ENCODE measurements at places on chromosomes 2 and 18.

DNA sequence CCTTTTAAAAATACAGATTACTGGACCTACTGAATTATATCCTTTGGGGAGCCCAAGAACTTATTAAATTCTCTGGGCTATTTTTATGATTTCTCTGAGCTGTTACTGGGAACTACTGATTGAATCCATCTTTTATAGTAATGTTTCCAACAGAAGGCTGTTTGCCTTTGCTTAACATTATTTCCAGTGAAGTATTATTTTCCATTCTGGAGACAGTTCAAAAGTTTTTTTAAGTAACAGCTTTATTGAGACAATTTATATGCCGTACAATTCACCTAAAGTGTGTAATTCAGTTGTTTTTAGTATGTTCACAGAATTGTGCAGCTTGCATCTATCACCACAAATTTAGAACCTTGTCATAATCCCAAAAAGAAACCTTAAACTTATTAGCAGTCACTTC is 100.6 kb downstream of the BABAM2 start:
- DNase-seq, result no peak

DNA sequence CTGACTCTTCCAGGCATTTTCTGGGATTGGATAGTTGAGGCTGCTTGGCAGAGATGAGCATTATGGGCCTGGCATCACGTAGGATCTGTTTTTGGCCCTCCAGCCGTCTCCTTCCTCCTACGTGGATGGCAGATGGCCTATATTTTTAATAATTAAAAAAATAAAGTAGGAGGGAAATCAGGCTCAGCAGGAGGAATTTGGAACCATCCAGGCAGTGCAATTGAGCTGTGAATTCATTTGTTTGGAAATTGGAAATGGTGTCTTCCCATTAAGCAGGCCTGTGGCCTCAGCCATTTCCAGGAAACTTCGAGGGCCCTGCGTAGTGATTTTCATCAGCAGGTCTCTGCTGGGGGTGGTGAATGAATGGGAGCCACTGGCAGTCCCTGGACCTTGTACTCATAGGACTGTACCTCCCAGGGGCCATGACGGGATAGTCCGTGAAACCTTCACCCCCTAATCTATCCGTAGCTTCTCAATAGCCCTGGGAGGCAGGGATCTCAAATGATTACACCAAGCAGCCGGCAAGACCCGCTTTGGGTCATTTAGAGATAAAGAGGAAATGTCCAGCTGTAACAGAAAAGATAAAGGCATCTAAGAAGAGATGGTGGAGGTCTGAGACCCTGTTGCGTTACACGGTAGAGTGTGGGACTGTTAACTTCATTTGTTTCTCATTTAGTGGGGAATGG is 73.1 kb upstream of the TNP1 start:
- no peak for DNase-seq

GRCh38 chr2:123153041-123153440 is 872.0 kb upstream of the CNTNAP5 start:
- DNase-seq, result no peak

GRCh38 chr2:20519309-20519708 is 72.4 kb downstream of the RHOB start:
- no peak for DNase-seq

- no peak for DNase-seq
Measured at GRCh38 chr2:168343586-168343985, 96.2 kb upstream of the STK39 start.

DNA sequence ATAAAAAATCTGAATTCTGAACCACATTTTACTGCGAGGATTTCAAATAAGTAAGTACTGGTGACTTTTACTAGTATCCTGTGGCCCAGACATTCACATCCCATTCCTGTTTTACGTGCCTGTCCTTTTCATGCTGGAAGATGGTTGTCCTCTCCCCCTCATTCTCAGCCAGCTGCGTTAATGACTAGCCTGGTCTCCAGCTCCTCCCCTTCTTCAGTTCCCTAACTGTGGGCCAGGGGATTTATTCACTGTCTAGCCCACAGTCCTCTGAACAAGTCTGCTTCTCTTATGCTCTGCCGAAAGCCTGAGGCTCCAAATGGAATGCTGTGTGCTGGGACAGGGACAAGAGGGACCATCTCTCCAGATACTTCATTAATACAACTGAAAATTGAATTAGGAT is 373.9 kb downstream of the PTPRM start:
- DNase-seq, result no peak

- peak; percentile 54 for DNase-seq
Measured at GRCh38 chr2:26609205-26609631, 31.9 kb downstream of the CIB4 start.

- DNase-seq, result no peak
Measured at GRCh38 chr2:182230561-182230960, 196.3 kb downstream of the PDE1A start.

DNA sequence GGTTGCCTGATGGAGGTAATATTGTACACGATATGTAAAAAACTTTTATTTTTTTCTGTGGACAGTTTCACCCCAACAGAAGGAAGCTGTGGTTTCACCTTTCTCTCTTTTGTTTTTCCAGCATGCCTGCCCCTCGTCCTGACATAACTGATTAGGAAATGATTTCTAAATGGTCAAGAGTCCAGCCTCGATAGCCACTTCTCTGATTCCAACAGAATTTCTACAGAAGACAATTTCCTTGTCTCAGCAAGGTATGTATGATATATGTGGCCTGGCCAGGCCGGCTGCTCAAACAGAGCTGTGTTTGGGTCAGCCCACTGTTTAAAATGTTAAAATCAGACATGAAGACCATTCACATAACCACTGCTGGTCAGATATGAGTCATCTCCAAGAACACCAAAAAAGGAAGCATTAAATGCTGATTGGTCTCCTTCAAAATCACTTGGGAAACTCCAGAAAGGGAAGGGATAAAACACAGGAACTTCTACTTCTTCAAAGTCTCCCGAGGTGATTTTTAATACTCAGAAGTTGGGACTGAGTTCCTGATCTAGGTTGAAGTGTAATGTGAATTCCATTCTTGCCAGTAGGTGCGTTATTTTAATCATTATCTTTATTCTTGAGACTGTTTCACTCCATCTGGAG is 22.3 kb downstream of the ATP8B1 start:
- DNase-seq, result no peak

GRCh38 chr2:120983344-120983743 is 247.7 kb downstream of the GLI2 start:
- no peak for DNase-seq

- DNase-seq, result no peak
Measured at GRCh38 chr2:241129086-241129871, 20.0 kb downstream of the PASK start.

- no peak for DNase-seq
Measured at GRCh38 chr18:79606621-79607331, 72.8 kb upstream of the CTDP1 start.

DNA sequence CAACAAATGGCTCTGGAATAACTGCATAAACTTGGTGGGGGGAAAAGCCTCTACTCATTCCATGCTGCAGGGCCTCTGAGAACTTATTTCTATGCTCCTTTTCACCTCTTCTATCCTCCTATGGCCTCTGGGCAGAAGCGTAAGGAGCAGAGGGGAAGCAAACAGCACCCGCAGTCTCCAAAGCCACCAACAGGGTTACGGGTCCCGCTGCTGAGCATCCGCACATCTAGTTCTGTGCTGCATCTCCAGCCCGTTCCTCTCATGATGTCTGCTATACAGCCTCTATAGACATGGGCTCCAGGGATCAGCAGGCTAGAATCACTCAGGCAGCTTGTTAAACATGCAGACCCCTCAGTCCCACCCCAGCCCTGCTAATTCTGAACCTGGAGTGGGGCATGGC is 25.9 kb downstream of the PSTPIP2 start:
- peak; percentile 40 for DNase-seq

- no peak for DNase-seq
Measured at GRCh38 chr2:28492282-28492681, 3.6 kb upstream of the PLB1 start.

- no peak for DNase-seq
Measured at GRCh38 chr2:224983712-224984554, 58.3 kb downstream of the DOCK10 start.

DNA sequence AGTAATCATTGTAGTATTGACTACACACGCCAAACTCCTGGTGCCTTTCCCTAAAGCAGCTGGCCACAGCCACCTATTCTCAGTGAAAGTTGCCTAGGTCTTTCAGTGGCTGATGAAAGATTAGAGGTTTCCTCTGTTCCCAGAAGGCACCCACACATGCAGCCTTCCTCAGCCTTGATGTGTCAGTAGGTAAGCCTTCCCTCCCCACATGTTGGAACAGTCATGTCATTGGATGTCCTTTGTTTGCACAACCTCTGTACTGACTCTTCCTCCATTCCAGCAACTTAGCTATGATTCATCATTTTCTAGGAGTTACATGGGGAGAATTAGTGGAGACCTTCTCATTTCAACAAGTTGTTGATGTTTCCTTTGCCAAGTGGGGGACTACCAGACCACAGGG is 630.8 kb upstream of the SLC39A10 start:
- DNase-seq, result no peak

GRCh38 chr2:238487134-238487533 is 60.4 kb downstream of the ASB1 start:
- DNase-seq, result peak; percentile 47

GRCh38 chr2:225472161-225472560 is 72.7 kb downstream of the NYAP2 start:
- no peak for DNase-seq

DNA sequence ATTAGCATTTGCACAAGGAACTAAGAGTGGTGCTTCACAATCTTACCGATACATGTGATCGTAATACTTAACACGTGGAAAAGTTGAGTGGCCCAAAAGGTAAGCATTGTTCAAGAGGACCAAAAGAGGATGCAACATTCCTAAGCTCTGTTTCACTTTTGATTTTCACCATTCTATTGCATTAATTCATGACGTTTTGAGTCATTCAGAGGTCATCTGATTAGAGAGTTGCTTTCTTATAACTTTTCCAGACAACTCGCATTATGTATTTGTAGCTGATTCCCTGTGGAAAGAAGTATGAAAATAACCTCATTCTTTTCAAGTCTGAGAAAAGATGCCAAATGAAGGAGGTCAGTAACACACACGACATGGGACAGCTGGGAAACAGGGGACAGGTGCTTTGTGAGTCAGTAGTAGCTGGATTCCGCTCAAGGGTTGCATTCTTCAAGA is 344.4 kb downstream of the RND3 start:
- no peak for DNase-seq

DNA sequence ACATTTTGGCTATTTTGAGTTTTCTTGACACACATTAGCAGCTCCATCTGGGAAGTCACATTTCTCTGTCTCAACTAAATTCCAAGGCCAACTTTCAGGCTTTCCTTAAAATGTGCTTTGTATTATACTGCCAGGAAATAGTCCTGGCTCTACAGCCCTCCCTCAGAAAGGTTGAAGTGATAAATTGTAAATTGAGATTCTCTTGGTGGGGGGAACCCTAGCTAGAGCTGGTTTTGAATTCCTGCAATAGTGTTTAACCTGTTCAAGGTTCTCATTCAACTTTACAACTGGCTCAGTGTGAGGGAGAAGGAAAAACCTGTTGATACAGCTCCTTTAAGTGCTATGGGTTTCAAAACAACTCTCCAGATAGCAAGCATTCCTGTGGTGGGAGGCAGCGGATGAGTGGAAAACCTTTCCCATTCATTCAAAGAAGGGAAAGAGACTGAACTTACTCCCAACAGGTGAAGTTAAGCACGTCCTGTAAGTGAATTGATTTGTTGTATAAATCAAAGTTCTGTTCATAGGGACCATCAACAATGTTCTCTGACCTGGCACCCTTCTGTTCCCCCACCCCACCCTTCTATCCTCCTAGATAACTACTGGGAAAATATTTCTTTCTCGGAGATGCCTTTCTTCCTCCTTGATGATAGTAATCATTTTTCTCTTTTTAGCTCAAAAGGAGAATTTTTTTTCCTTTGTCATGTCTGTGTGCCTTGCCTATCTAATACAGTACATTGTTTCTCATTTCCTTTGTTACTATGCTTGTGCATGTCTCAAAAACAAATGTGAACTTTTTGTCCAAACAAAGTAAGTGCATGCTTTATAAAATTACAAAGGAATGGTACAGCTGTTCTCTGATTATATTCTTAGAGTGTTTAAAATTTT is 44.2 kb upstream of the SLC39A10 start:
- DNase-seq, result no peak

DNA sequence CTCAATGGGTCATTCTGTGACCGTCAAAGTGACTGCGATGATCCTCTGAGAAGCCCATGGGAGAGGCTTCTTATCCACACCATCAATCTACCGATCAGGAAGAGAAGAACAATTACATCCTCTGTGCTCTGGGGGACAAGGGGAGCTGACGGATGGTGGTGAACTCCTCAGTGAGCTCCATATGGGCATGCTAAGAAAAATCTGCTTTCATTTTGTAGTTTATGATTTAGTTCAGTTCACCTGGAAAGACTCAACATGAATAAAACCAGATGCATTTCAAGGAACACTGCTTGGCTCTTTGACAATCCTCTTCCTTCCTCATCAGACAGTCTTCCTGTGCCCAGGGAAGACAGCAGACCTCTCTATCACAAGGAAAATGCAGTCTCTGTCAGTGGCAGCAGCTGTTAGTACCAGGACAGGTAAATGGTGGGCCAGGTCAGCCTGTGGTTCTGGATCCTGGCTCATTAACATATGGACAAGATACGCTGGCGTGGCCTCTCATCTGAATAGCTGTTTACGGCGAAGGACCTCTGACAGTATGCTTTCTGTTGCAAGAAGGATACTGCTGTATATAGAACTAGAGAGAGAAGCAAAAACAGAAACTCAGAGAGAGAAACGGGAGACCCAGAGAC is 176.9 kb downstream of the BCL2 start:
- peak; percentile 35 for DNase-seq

GRCh38 chr2:127857265-127857808 is 618 bp downstream of the POLR2D start:
- no peak for DNase-seq

GRCh38 chr18:67545681-67546080 is 29.2 kb upstream of the DSEL start:
- no peak for DNase-seq

GRCh38 chr2:148906124-148906523 is 31.1 kb downstream of the KIF5C start:
- no peak for DNase-seq

DNA sequence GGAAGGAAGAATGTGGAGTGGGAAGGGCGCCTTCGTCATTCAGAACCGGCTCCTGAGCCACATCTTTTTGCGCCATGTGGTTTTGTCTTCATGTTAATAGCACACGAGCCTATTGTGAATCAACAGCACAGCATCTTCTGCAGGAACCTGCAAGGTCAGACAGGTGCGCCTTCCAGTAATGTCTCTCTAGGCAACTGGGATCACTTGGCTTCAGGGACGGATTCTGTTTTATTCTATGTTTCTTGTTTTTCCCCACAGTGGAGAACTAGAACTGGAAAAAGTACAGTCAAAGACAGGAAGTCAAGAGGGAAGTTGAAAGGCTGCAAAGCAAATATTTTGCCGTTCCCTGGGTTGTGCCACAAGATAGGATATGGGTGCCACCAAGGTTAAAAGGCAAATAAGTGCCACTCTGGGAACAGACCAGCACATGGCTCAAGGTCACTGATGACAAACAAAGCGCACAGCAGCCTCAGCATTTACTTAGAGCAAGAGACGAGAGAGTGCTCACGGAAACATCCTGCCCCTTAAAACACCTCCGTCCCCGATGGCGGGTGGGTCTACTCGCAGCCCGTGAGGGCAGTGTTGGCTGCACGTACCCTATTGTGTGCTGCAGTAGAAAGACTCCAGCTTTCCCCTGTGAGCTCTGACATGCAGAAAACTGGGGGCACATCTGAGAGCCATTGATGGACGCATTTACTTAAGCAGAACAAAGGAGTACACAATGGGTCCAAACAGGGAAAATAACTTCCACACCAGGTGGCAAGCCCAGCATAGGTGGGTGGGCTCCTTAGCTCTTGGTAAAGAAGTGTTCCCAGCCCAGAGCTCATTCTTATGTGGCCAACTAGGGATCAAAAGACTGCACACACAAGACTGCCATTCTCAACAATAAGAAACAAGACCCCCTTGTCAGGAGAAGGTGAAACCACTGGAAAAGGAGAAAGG is 107.2 kb upstream of the PARD3B start:
- no peak for DNase-seq

All from activated CD8-positive, alpha-beta memory T cell treated with anti-CD3 and anti-CD28 coated beads for 24 hours (primary cell).